Midbrain (tissue), 1 donor: ENCODE measurements at places on chromosomes 4 and X.

DNA sequence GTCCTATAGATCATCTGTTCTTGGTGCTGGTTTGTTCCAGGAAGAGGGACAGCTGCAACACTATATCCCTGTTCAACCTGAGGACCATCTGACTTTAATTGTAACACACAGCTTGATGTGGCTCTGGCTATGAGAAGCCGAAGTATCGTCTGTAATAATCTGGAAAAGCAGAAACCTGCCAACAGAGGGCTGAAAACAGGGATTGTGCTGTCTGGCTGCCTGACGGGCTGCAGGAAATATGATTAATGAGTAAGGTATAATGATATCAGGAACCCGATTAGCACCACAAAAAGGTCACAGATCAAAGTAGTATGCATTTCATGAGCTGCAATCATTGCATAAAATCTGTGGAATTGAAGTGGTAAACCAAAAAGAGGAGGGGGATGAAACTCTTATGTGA lies 170.4 kb upstream of the MAB21L2 start:
- no peak for DNase-seq

GRCh38 chr4:128347930-128348660 lies 60.5 kb upstream of the PGRMC2 start:
- no peak for DNase-seq

DNA sequence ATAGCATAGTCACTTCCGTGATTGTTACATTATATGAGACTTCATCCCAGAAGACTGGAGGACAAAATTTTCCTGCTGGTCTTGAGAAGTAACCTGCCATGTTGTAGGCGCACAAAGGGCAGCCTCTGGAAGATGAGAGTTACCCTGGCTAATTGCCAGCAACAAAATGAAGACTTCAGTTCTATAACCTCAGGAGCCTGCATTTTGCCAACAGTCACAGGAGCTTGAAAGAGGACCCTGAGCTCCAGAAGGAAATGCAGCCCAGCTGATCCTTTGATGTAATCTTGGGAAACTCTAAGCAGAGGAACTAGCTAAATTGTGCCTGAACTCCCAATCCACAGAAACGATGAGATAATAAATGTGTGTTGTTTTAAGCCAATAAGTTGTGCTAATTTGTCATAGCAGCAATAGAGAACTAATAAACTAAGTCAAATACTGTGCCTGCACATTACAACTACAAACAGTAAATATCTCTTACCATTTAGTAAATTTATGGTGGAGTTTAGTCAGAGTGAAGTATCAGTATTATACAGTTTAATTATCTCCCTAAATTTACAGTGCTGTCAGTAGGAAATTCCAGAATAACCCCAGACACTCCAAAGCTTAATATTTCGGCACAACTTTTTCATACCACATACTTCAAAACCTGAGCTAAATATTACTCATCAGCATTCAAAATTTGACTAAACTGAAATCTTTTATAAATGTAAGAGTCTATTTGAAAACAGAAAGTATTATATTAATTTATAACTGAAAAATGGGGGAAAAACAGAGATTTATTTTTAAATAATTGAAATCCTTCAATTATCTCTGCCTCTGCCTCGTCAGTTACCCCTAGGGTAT lies 90.1 kb upstream of the MAPK10 start:
- no peak for DNase-seq

GRCh38 chr4:71538528-71538927 lies 199.7 kb downstream of the SLC4A4 start:
- DNase-seq: no peak
